GM12864 (cell line): ENCODE measurements at places on chromosomes 7 and 10.

DNA sequence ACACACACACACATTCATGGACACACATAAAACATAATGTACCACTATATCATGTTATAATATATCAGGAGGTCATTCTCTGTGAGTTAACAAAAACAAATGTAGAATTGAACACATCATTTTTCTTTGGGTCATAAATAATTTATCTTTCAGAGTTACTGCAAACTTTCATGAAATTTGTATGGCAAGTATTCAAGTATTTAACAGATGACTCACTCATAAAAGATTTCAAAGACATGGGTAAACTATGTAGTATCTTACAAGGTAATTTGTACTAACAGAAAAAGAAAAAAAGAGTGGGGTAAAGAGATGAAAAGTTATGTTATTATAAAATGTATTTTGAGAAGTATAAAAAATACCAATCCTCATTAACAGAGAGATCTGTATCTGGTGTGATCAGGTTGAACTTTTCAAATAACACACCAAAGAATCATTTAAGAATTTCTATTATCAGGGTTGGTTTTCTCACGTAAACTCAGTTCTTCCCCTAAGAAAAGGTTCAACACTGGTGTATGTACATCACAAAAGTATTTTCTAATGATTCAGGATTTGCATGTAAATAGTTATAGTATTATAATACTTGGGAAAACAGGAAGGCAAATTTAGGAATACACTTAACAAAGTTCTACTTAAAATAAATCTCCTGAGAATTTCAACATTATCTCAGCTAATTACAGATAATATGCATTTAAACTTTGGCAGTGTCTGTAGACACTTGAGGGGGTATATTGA, 933.1 kb upstream of the LRRN3 start:
- no peak for DNase-seq

- no peak for DNase-seq
These were observed 8.1 kb upstream of the CDCA7L start for GRCh38 chr7:21953781-21954180.

DNA sequence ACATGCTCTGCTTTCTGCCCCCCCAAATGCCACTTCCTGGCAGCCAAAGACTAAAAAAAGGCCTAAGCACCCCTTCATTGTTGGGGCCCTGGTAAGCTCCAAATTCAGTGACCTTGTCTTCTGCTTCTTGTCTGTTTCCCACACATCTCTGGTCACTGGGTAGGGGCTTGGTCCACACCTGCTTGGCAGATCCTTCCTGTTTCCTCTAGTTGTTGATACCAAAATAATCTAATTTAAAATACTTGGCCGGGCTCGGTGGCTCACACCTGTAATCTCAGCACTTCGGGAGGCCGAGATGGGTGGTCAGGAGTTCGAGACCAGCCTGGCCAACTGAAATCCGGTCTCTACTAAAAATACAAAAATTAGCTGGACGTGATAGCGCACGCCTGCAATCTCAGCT, 130.6 kb downstream of the CAMK1D start:
- DNase-seq = no peak

- no peak for DNase-seq
These were observed 366.9 kb upstream of the NUPR2 start for GRCh38 chr7:56483153-56483552.

- no peak for DNase-seq
These were observed 1.3 kb upstream of the UNC5B start for GRCh38 chr10:71211053-71211452.

- DNase-seq = peak; percentile 24
These were observed 68.7 kb upstream of the SEPHS1 start for GRCh38 chr10:13416760-13417159.

- DNase-seq = no peak
These were observed 9.4 kb upstream of the GET4 start for GRCh38 chr7:867001-867405.

GRCh38 chr10:102678068-102678400, 33.8 kb downstream of the TRIM8 start:
- DNase-seq = no peak

- no peak for DNase-seq
These were observed 415.1 kb downstream of the GFRA1 start for GRCh38 chr10:115857856-115858255.

DNA sequence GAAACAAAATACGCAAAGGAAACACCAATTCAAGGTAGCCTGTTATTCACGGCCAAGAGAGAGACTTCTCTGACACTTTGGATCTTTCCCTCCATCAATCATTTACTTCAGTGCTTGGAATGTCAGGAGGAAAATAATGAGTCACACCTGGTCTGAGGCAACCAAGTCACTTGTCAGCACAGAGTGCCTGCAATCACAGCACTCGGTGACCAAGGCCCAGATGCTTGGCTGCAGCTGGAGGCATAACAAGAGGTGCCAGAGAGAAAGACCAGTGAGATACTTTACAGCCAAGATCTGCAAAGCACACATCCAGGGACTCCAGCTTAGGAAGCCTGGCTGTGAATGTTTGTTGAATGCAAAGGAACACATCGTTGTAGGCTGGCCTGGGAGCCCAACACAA, 33.9 kb downstream of the ASB13 start:
- DNase-seq = no peak

DNA sequence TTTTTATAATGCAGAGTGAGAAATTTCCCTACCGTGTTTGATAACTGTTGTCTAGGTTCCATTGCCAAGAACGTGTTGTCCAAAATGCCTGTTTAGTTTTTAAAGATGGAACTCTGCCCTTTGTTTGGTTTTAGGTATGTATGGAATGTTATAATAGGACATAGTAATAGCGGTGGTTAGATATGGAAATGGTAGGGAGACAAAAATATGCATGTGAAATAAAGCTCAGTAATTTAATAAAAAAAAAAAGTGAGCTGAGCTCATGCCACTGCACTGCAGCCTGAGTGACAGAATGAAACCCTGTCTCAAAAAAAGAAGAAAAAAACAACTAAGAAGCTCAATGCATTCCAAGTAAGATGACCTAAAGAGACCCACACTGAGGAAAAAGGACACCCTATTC, 72.9 kb downstream of the ZNF783 start:
- DNase-seq = no peak

DNA sequence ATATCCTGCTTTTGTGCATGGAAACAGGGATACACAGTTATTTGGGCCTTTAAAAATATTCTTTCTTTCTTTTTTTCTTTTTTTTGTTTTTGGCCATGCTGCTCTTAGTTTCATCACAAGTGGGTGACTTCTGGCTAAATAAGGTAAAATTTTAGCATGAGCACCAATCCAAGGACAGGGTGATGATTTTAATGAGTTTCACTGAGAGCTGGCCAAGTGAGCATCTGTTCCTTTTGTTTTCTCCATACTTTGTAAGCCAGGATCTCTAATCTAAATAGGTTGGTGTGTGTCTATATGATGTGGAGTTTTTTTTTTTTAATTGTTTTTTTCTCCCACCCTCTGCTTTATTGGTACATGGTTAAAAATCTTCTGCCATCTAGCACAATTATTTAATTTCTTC, 106.8 kb downstream of the POLL start:
- no peak for DNase-seq

DNA sequence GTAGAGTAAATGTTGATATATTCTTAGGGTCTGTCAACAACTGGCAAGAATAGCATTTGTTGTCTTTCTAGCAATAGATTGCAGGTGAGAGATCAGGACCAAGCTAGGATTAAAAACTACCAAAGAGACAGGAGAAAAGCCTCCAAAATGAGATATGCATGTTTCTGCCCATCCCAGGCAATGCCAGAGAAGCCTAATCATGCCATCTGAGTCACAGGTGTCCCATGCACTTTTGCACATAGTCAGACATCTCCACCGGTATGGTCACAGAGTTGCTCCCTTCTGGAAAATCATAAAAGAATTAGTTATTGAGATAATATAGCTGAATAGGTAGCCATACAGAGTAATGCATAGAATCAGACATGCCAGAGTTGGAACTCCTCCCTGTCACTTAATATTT, 50.6 kb downstream of the PDK4 start:
- no peak for DNase-seq

DNA sequence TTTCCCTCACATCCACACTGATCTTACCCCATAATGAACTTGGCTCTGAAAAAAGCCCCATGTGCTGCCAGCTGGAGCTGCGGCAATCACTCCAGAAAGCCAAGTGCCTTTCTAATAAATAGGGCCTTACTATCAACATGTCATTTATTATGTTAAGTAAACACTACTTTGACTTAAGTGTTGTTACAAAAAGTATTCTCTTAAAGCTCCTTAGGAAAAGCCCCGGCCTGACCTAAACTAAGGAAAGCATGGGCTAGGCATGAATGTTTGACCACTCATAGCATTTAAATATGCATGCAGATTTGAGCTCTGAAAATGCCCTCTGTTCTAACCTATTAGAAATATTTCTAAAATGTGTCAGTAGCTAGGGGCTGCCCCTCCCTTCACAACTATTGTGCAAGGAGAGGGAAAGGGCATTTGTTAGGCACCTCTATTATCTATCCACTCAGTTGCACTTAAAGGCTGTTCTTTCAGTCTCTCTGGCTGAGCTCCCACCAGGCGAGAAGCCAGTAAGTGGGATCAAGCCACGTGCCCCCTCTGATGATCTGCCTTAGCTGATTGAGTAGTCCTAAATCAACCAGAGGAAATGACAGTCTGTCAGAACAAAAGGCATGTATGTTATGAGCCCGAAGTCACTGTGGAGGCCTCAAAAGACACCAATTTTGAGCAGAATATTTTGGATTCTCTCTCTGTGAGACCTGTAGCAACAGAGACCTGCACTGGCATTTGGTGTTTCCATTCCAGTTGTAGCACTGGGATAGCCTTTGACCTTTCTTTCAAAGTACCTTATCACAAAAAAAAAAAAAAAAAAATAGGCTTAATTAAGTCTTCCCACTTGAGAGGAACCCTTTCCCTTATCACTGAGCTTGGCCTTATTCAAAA, 77.1 kb downstream of the ITGB8 start:
- DNase-seq = no peak

DNA sequence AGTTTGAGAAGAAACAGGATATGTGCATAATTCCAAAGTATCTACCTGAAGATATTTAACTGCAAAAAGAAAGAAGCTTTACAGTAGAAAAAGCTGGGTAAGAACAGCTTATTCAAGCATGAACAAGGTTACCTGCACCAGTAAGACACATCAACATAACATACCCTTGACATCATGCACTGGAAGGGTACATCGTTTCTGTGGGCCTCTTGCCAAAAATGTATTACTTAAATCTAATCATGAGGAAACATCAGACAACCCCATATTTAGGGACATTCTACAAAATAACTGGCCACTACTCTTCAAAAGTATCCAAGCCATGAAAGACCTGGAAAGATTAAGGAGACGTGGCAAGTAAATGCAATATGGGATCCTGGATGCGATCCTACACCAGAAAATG, 18.9 kb downstream of the TPK1 start:
- DNase-seq = no peak

- peak; percentile 77 for DNase-seq
These were observed 15.2 kb downstream of the PALD1 start for GRCh38 chr10:70493660-70494234.

- no peak for DNase-seq
These were observed 410.5 kb upstream of the C7orf33 start for GRCh38 chr7:148180075-148180474.

DNA sequence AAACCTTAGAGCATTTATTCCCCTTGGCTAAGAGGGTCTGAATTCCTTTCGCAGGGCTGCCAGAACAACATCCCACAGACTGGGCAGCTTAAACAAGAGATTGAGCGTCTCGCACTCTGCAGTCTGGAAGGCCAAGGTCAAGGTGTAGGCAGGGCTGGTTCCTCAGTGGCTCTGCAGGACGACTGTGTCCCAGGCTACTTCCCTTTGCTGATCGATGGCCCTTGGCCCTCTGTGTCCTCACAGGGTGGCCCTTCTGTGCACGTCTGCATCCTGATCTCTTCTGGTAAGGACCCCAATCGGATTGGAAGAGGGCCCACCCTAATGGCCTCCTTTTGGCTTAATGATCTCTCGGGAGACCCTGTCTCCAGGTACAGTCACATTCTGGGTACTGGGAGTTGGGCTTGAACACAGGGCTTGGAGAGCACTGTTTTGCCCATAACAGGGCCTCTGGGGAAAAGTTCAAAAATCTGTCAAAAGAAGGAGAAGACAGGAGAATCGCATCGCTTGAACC, 35.1 kb upstream of the DNAJB6 start:
- no peak for DNase-seq

- DNase-seq = no peak
These were observed 11.9 kb upstream of the PLEKHA1 start for GRCh38 chr10:122362621-122363020.

DNA sequence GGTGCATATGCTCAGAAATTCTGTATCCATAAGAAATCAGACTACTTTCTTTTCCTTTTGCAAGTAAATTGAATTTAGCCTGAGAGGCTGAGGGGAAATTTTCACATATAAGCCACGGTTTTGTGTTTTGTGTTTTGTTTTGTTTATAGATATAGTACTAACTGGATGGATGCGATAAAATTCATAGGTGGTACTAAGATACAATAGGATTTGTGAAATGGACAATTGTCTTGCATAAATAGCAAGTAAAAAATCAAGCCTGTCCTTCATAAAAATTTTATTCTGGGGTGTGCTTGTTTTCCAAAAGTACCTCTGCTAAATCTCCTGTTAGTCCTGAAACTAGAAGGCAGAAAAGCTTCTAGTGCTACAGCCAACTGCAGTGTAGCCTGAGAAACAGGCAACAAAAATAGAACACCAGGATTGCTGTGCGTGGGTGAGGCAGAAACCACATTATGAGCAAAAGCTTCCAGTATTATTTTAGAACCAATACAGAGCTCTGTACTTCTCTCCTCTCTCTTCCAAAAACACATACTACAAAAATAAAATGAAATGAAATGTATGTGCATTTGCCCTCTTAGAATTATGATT, 634 bp upstream of the HDAC9 start:
- no peak for DNase-seq

- DNase-seq = no peak
These were observed 52.5 kb downstream of the CDHR3 start for GRCh38 chr7:106015381-106016218.

GRCh38 chr10:95604630-95605029, 43.5 kb upstream of the SORBS1 start:
- DNase-seq = no peak

GRCh38 chr7:74253331-74253730, 868 bp downstream of the RFC2 start:
- no peak for DNase-seq
